Skeletal muscle cell (primary cell): ENCODE measurements at places on chromosomes 12 and 14.

DNA sequence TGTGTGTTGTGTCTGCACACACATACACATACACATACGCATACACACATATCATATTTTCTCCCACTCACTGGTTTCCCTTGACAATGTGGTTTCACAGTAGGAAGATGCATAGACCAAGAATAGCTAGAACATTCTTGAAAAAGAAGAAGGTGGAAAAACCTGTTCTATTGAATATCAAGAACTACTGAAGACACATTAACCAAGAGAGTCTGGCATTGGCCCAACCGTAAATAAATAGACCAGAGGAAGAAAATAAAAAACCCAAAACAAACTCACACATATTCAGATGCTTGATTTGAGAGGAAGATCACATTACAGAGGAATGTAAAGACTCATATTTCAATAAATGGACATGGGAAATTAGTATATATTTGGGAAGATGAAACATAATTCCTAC lies 311.3 kb downstream of the FOXG1 start:
- no peak for DNase-seq

- no peak for DNase-seq
Measured at GRCh38 chr14:94089479-94089878, 8.4 kb downstream of the IFI27L1 start.

DNA sequence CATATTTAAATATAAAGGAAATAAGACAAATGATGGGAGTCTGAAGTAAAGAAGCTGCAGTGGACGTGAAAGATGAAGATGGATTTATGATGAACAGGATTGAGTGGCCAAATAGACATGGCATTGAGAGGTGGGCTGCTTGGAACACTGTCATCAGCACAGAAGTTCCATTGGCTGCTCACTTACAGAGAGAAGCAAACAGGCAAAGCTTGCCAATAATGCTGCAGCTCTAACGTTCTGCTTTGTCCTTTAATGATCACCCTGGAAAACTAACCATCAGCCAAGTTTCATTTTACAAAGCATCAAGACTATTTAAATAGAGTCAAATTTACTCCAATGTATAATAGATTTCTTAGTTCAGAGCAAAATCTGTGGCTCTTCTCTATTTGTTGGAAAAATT lies 721.4 kb downstream of the TMTC2 start:
- DNase-seq: no peak

GRCh38 chr12:58961166-58961565 lies 40.9 kb upstream of the LRIG3 start:
- DNase-seq: no peak

DNA sequence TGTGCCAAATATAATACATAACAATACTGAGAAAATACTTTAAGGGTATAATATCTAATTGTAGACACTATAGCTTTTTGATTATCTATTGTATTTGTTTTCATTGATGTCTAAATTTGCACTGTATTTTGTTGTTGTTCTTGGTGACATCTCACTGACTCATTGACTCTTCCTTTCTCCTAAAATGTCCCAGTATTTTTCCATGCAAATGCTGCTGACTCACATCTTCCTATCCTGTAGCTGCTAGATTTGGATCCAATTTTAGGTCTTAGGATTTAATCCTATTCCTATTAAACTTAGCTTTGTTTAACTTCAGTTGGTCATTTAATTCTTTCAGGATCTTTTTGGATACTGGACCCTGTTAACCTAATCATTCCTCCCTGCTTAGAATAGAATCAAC lies 148.5 kb downstream of the TMTC2 start:
- DNase-seq: peak; percentile 12

- DNase-seq: no peak
Measured at GRCh38 chr12:59937148-59937547, 341.3 kb downstream of the SLC16A7 start.

DNA sequence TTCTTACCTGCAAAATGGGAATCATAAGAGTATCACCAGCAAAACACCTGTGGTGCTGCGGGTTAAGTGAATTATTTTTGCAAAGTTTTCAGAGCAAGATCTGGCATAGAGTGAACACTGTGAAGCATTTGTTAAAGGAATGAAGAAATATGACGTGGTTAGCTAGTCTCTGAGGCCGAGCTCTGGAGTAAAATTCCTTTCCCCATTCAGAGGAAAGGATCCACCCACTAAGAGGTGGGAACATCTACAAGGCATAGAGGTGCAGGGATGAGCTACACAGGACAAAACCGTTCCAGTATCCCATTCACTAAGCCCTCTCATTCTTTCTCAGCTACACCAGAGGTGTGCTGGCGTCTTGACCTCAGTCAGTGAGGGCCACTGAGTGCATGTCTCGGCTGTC lies 48.5 kb downstream of the JAG2 start:
- no peak for DNase-seq

DNA sequence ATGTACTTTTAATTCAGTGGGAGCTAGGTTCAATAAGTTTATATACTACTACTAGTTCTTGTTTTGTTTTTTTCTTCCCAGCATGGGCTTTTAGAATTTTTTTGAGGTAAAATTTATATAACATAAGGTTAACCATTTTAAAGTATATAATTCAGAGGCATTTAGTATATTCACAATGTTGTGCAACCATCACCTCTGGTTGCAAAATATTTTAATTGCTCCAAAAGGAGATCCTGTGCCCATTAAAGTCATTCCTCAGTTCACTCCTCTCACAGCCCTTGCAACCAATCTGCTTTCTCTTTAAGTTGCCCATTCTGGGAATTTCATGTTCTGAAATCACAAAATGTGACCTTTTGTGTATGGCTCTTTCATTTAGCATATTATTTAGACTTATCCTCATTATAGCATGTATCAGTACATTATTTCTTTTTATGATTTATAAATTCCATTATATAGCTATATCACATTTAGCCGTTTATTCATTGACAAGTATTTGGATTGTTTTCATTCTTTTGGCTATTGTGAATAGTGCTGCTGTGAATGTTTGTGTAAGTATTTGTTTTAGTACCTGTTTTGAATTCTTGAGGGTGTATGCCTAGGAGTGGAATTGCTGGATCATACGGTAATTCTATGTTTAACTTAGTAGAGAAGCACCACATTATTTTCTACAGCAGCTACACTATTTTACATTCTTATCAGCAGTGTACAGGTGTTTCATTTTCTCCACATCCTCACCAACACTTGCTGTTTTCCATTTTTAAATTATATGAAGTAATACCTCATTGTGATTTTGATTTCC lies 59.1 kb downstream of the ARHGAP5 start:
- DNase-seq: no peak

- DNase-seq: peak; percentile 60
Measured at GRCh38 chr12:62268956-62269355, 8.8 kb downstream of the USP15 start.

- no peak for DNase-seq
Measured at GRCh38 chr12:58298803-58299202, 357.4 kb downstream of the ATP23 start.

- DNase-seq: no peak
Measured at GRCh38 chr14:75315144-75315543, 36.5 kb downstream of the FOS start.

GRCh38 chr14:101193106-101193844 lies 289.8 kb upstream of the RTL1 start:
- DNase-seq: no peak

- DNase-seq: no peak
Measured at GRCh38 chr12:84247931-84248330, 664.7 kb downstream of the SLC6A15 start.

DNA sequence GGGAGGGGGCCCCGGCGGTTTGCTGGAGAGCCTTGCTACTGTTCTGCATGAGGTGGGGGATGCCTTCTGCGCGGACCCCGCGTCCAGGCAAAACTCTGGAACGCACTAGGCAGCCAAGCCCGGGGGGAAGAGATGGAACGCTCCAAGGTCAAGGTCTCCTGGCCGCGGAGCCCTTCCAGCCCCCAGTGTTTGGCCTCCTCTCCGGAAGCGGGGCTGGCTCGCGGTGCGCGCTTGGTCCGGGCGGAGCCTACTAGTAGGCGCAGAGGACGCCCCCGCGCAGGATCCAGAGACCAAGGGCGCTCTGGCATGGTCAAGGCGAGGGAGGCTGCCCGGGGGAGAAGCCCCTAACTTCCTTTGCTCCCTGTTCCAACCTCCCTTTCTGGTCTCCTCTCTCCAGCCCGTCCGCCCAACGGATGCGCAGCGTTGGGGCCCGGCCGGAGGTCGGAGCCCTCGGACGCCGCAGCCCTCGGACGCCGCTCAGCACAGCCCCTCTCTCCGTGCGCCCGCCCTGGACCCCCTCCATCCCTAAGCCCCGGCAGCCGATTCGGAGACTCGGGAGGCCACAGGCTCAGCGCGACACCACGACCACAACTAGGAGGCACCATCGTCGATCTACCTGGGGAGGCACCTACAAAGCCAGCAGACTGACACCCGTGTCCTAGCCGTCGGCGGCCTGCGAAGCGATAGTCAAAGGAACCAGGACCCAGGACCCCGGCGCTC lies 669 bp upstream of the KCNK13 start:
- no peak for DNase-seq

GRCh38 chr12:119020406-119021360 lies 39.3 kb downstream of the SRRM4 start:
- DNase-seq: no peak

GRCh38 chr12:115811929-115812328 lies 465.6 kb downstream of the MED13L start:
- no peak for DNase-seq
